ENCODE measurements at places on chromosomes 3 and 15. TPM values are rescaled to one million over a fixed set of nuclear protein-coding genes. Genes with fewer than 3 reads are reported as not detected.

GRCh38 chr3:126349611-126350501 lies 7.4 kb downstream of the KLF15 start:
- no peak for DNase-seq

- no peak for DNase-seq
Measured at GRCh38 chr3:159761369-159761768, 227.3 kb upstream of the IL12A start.

SETD2 gene
- 53.5 TPM for total RNA-seq

MCTP2 gene
- total RNA-seq, result 9.2 TPM

WWTR1 gene
- 18.1 TPM for total RNA-seq

ZBED2 gene
- not detected for total RNA-seq

Measured in endodermal cell (in vitro differentiated cells).